Activated CD4-positive, alpha-beta T cell treated with anti-CD3 and anti-CD28 coated beads, Interleukin-2, amount 10 ng/mL, durations not matched to agents 24 days and 14 days (primary cell): ENCODE measurements at places on chromosomes 4 and X. TPM values are rescaled to one million over a fixed set of nuclear protein-coding genes. Genes with fewer than 3 reads are reported as not detected.

GRCh38 chr4:119124352-119124751 is 11.3 kb upstream of the MYOZ2 start:
- no peak overlapping the region for H3K27ac ChIP-seq
- peaks cover 2% of the 10 kb centered on the region for H3K4me1 ChIP-seq
- no peaks in the 10 kb centered on the region for H3K36me3 ChIP-seq
- H3K27me3 ChIP-seq: peaks cover 5% of the 10 kb centered on the region
- H3K4me3 ChIP-seq: no peak overlapping the region
- no peak for DNase-seq

DNA sequence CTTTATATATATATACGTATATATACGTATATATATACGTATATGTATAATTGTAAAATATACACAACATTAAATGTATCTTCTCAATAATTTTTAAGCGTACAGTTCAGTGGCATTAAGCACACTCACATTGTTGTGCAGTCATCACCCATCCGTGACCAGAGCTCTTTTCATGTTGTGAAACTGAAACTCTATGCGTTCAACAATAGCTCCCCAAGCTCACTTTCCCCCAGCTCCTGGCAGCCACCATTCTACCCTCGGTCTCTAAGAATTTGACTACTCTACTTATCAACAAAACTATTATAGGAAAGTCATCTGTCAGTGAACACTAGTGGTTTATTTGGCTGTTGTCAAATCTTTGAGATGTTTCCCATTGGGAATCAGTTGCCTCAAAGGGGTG is 621.8 kb upstream of the GALNT7 start:
- H3K36me3 ChIP-seq: no peaks in the 10 kb centered on the region
- H3K27me3 ChIP-seq: no peaks in the 10 kb centered on the region
- no peak overlapping the region for H3K4me3 ChIP-seq
- H3K27ac ChIP-seq: no peak overlapping the region
- DNase-seq: no peak

- no peaks in the 10 kb centered on the region for H3K36me3 ChIP-seq
- H3K4me3 ChIP-seq: no peak overlapping the region
- no peak overlapping the region for H3K27ac ChIP-seq
Measured at GRCh38 chr4:148240241-148240640, 202.0 kb downstream of the NR3C2 start.

DNA sequence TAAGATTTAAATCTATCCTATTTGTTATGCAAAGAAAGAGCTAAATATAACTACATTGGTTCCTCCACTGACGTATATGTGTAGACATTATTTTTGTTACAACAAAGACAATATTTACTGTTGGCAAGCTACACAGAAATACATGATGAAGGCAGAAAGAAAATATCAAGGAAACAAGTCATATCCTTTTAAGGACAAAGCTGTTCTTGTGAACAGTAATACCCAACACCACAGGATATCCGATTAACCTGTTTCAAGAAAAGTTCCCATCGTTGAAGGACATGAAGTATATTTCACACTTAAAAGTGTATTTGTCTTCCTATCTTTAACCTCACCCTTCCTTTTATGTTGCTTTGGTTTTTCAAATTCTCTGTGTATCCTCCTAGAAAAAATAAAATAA is 235.8 kb upstream of the AADAT start:
- H3K36me3 ChIP-seq: no peaks in the 10 kb centered on the region
- H3K27me3 ChIP-seq: no peaks in the 10 kb centered on the region
- H3K4me1 ChIP-seq: no peaks in the 10 kb centered on the region
- no peak overlapping the region for H3K27ac ChIP-seq
- no peak overlapping the region for H3K4me3 ChIP-seq

DNA sequence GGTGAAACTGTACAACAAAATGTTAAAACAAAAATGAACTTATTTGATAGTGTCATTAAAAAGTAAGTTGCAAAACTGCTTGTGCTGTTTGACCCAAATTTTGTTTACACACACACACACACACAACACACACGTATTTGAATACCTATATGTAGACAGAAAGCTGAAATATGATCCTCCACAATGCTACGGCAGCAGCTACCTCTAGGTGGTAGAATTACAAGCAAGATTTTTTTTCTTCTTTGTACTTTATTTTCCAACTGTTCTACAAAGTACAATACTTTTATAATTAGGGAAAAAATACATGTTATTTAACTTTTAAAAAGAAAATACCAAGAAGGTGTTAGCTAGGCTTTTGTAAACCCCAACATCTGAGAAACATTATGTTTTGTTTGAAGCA is 1.2 kb downstream of the CYTL1 start:
- H3K27me3 ChIP-seq: peaks cover 15% of the 10 kb centered on the region
- no peaks in the 10 kb centered on the region for H3K36me3 ChIP-seq
- no peak for DNase-seq
- no peak overlapping the region for H3K4me3 ChIP-seq

DNA sequence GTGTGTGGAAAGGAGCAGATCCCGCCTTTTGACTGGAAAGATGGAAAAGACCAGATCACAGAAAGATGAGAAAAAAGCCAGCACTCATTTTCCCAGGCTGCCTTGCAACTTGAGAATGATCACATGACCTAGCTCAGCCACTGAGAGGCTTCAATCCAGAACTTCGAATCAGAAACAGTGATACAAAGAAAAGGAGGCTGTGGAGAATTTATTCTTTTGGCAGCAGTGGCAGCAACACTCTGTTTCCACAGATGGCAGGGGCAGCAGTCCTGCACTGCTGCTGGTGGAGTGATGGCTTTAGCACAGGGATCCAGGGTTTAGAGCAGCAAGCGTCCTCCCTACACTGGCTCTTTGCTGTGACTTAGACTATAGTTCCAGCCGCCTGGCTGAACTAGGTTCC is 77.8 kb upstream of the SH3RF1 start:
- H3K4me3 ChIP-seq: no peak overlapping the region
- no peak overlapping the region for H3K27ac ChIP-seq
- no peaks in the 10 kb centered on the region for H3K36me3 ChIP-seq
- no peaks in the 10 kb centered on the region for H3K4me1 ChIP-seq

- DNase-seq: no peak
- no peak overlapping the region for H3K4me3 ChIP-seq
- no peak overlapping the region for H3K27ac ChIP-seq
Measured at GRCh38 chr4:38995660-38996005, 36.6 kb downstream of the TMEM156 start.

GRCh38 chr4:10023806-10024205 is 2.5 kb upstream of the SLC2A9 start:
- H3K36me3 ChIP-seq: no peaks in the 10 kb centered on the region
- no peak for DNase-seq
- peaks cover 15% of the 10 kb centered on the region for H3K27me3 ChIP-seq
- H3K27ac ChIP-seq: no peak overlapping the region
- no peak overlapping the region for H3K4me3 ChIP-seq

DNA sequence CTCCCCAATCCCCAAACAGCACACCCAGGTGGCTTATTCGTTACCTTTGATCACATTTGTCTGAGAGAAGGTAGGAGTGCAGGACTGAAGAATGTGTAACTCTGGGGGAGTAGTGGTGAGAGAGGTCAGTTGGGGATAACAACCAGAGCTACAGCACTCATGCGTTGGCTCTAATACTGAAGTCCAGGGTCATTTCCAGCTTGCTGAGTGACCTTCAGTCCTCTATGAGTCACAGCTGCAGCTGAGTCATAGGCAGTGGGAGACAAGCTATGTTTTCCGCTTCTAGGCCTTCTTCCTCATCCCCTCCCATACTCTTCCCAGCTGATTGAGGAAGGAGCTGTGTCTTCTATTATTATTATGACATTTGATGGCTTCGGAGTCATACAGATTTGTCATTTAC is 31.6 kb upstream of the CT47C1 start:
- H3K36me3 ChIP-seq: no peaks in the 10 kb centered on the region
- H3K4me1 ChIP-seq: no peaks in the 10 kb centered on the region
- H3K27me3 ChIP-seq: no peaks in the 10 kb centered on the region
- H3K27ac ChIP-seq: no peak overlapping the region
- no peak overlapping the region for H3K4me3 ChIP-seq
- DNase-seq: no peak

DNA sequence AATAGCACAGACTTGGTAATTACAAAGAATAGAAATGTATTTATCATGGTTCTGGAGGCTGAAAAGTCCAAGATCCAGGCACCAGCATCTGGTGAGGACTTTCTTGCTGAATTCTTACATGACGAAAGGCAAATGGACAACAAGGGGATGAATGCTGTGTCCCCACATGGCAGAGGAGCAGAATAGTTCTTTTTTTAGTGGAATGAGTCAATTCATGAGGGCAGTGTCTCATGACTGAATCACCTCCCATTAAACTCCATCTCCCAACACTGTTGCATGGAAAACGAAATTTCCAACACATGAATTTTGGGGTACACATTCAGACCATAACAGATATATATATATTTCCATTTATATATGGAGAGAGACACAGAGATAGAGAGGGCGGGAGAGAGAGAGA is 628.3 kb downstream of the TRIML1 start:
- H3K4me3 ChIP-seq: no peak overlapping the region
- H3K27me3 ChIP-seq: no peaks in the 10 kb centered on the region
- no peak overlapping the region for H3K27ac ChIP-seq

GRCh38 chr4:153937289-153937688 is 148.4 kb upstream of the SFRP2 start:
- no peak overlapping the region for H3K27ac ChIP-seq
- H3K4me3 ChIP-seq: no peak overlapping the region
- DNase-seq: no peak
- no peaks in the 10 kb centered on the region for H3K4me1 ChIP-seq
- H3K27me3 ChIP-seq: peaks cover 22% of the 10 kb centered on the region

Gene ARHGAP24
- total RNA-seq: not detected in 2 replicates

Gene STX18
- total RNA-seq: 28.7 and 35.6 TPM in 2 replicates

Gene FGF5
- not detected in 2 replicates for total RNA-seq

Gene PPP4R3C
- not detected in 2 replicates for total RNA-seq

Gene NUDT9
- 16.5 and 17.4 TPM in 2 replicates for total RNA-seq

Gene ZCCHC18
- total RNA-seq: 0.35 and 0.69 TPM in 2 replicates

Gene GLRA3
- not detected in 2 replicates for total RNA-seq
